GM23248 (cell line): ENCODE measurements at places on chromosomes 4 and X.

GRCh38 chr4:178259566-178259965, 817.3 kb upstream of the AGA start:
- DNase-seq, result no peak

DNA sequence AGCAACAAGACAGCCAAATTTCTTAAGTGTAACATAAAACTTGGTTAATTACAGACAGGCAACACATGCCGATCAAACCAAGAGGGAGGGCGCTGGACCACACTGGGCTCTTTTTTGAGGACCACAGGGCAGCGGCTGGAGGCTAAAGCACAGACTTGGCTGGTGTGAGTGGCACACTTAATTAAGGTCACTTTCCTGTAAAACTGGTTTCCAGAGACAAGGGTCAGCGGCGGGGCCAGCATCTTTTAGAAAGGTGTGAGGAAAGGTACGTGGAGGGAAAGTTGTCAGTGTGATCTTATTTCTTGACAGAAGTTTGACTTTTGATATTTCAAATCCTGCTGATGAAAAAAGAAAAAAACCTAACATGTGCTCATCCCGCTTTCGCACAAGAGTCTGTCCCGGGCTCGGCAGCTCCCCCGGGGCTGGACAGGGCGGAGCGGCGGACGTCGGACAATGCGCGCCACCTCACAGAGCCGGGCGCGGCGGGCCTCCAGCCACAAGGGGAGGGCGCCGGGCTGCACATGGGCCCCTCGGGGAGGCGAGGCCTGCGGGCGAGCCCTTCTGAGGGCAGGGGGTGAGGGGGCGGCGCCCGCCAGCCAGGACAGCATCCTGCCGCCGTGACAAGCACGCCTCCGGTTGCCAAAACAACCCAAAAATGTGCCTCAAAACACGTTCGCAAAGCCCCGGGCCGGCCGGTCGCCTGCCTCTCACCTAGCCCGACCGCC, 660 bp upstream of the HSPA4L start:
- DNase-seq, result peak; percentile 81

DNA sequence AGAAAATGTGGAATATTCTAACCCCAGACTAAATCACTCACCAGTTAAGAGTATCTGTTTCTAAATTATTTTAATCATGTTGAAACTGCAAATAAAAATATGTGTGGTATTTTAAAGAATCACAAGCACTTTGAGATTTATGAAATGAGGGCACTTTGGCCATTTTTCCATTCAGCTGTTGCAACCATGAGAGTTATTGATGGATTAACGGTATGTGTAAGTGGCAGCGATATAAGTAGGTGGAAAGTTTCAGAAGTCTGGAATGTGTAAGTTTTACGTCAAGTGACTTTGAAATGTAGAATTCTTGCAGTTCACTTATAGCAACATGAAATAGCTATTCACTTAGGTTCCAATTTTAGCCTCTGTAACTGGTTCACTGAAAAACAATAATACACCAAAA, 905.1 kb upstream of the SLIT2 start:
- DNase-seq, result no peak

GRCh38 chr4:17112292-17112659, 213.8 kb upstream of the LDB2 start:
- DNase-seq, result peak; percentile 21

DNA sequence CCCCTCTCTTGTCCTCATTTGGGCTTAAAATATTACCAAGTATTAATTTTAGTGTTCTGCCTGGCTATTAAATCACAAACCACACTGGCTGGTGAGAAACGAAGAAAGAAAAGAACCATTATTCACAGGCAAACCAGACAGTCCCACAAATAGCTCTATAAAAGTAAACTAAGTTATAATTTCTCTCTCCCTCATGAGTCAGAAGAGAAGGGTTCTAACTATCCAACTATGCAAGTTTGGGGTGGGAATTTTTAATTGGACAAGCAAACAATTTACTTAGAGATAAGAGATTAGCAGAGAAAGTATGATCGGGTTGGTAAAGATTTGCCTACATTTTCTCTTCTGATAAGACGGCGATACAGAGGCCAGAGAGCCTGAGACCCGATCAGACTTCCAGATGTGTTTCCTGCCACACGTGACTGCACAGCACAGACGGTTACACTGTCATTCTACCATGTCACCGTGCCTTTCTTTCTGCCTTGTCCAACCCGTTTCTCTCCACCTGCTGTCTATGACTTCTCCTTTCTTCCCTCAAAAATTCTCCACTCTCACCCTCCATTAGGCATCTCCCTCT, 52.3 kb downstream of the MEPE start:
- no peak for DNase-seq

DNA sequence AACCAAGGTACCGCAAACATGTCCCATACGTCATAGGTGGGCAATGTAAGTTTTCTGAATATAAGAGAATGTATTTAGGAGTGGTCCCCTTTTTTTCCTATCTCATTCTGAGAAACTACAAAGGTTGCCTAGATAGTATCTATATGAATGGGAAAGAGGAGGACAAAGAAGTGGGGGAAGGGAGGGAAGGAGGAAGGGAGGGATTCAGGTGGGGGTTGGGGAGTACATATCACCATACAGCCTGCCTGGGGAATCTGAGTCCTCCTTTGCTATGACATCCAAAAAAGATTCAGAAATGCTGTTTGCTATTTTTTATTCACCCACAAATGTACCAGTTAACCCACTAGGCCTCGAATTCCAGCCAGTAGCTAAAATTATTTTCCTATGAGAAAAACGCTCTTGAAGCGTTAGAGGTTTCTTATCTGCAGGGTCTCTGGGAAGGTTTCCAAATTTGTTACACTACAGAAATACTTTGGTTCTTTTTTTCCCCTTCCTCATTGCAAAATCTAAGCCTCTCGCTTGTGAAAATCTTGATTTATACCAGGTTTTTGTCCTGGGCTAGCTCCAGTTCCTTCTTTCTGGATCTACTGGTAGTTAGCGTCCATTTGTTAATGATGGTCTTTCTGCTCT, 212.9 kb downstream of the NSUN7 start:
- no peak for DNase-seq

DNA sequence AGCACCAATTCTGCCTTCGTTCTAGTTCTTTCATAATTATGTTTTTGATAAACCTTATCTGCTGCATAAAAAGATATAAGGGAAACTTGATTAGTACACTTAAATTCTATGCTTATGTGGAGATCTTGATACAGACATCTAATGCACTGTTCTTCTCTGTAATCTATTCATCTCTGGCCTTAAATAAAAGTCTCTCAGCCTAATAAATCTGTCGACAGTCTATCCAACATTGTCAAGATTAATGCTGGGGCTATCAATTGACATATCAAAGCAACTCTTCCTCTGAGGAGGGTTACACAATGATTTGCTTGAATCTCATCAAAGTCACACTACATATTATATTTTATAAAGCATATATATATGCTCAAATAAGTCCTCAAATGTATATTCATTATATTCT, 545.5 kb downstream of the SPOCK3 start:
- no peak for DNase-seq

DNA sequence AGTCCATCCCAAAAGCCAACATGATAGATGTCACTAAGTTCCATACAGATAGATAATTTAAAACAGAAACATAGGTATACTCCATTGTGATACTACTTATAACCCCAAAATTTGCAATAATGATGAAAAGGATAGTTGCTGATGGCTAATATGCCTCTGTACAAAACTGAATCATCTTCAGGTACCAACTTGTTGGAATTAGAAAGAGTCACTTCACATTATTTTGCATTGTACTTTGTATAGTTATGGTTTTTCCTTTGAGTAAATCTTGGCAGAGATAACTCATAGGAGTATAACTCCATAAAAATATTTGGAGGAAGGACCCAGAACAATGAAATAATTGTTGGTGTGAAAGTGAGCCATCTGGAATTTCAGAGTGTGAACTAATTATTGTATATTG, 17.6 kb downstream of the GIMD1 start:
- no peak for DNase-seq

DNA sequence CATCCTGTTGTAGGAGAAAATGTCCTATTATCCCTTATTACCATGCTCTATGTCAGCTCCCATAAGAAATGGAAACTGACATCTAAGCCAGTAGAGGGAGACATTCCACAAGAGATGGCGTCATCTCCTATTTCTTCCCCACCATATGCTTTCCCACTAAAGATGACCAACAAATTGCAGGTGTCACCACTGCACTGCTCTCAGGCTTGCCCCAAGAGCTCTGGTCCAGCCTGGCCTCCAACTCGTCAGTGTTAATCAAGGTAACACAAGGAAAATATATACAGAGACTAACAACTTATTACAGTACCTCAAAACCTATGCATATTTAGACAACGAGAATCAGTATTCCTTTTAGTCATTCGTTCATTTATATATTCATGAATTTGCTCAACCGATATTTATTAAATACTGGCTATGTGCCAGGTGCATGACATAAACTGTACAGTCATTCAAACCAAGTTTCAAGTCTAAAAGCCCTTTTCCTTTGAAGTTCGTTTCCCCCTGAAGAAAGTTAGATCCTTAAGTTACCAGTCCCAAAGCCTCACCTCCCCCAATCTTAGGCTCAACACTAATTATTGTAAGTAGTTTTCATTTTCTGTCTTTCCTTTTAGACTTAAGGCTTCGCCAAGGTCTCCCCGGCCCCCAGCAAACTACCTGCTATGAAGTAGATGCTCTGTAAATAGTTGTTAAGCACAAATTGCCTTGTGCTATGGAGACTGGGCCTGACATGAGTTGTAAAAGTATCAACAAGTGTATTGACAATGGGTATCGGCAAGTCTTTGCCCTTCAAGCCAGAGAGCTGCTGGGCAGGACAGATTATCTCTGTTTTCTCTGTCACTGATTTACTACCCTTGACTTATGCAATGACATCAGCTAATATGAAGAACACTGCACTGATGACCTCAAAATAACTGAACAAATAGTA, 3.1 kb upstream of the FGB start:
- peak; percentile 67 for DNase-seq

GRCh38 chrX:43508694-43509093, 147.4 kb upstream of the MAOA start:
- no peak for DNase-seq

DNA sequence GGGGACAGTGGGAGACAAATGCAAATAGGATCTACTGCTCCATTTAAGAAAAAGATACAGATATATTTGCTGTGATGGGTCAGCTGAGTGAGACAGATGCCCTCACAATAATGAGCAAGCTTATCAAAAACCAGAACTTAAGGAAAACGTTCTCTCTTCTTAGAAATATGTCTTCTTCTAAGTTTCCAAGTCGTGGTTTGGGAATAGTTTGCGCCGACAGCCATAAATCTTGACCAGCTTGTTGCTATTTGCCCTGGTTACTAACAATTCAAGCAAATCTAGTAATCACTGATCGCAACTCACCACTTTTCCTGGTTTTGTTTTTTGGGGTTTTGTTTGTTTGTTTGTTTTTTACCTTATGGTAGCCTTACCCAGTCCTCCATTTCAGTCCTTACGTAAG, 67.6 kb upstream of the GUCY1A1 start:
- DNase-seq, result no peak

DNA sequence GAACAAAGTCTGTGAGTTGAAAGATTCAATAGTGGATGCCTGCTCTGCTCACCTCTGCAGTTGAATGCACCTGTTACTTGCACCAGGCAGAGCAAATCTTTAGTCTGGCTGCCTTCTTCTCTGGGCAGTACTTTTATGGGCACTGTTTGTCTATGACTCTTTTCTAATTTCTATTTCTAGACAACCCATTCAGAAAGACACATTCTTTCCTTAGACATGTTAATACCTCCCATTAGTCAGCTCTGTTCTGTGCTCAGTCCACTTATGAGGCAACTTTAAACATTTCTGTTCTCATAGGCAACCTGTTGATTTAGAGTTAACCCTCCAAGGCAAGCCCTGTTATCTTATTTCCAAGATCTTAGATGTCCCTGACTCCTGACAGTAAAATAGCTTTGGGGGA, 108.9 kb downstream of the SYNPO2 start:
- DNase-seq, result peak; percentile 73

DNA sequence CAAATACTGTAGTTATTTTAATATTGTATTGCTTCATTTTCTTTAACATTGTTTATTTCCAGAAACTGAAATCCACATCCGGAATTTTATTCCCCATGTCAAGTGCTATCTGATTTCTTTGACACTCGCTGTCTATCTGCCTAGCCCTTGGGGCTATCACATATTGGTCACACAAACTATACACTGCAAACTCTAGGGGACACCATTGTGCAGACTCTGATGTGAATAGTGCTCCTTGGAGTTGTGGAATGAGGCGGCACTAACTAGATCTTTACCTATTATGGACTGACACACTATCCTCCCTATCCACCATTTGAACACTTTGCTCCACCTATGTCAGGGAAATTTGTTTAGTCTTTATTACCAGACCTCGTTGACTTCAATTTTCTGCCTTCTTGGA, 534.5 kb downstream of the GLUD2 start:
- no peak for DNase-seq

DNA sequence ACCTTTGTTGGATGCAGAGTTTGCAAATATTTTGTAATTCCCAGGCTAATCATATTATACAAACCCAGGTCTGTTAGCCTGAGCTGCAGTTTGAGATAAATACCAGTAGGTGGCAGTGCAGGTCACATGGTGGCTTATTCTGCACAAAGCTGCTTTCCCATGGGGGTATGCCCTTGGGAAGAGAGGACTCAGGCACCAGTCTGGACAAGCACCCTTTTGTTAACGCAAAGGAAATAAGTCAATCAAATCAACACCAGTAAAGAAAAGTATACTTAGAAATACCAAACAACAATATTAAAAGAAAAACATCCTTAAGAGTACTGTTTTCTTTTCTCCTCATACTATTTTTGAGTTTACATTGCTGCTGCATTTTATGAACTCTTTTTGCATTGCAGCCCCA, 389.0 kb upstream of the ZFP42 start:
- DNase-seq, result peak; percentile 63

GRCh38 chr4:40193578-40193977, 3.3 kb upstream of the RHOH start:
- DNase-seq, result no peak

GRCh38 chrX:81316163-81316562, 114.3 kb downstream of the SH3BGRL start:
- peak; percentile 23 for DNase-seq
